ENCODE measurements at places on chromosomes 1 and 21. TPM values are rescaled to one million over a fixed set of nuclear protein-coding genes. Genes with fewer than 3 reads are reported as not detected.
A peak's percentile ranks its signal among the peaks of the same experiment; 100 is the strongest.

GRCh38 chr1:223129229-223129901 lies 13.7 kb downstream of the TLR5 start:
- H3K36me3 ChIP-seq, result no peaks in the 10 kb centered on the region
- peaks cover 9% of the 10 kb centered on the region for H3K4me1 ChIP-seq
- DNase-seq, result no peak
- H3K27me3 ChIP-seq, result peaks cover 16% of the 10 kb centered on the region

Gene IVL
- total RNA-seq, result not detected

DNA sequence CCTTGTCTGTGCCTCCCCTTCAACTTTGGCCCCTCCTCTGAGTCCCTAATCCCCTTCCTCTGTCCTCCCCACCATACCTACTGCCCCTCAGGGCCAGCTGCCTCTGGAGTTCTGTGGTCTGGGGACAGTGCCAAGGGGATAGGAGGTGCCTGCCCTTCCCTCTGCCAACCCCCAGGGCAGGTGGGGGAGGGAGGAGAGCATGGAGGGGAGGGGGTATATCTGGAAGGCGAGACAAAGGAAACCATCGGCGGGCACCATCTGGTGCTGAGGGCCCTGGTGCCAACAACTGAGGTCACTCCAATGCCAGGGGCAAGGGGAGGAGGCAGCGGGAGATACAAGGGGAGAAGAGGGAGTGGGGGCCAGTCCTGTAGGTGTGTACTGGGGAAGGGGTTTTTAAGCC lies 9.6 kb downstream of the RAB25 start:
- no peak overlapping the region for H3K4me3 ChIP-seq
- H3K36me3 ChIP-seq, result no peaks in the 10 kb centered on the region
- H3K4me1 ChIP-seq, result peaks cover 1% of the 10 kb centered on the region
- H3K27me3 ChIP-seq, result no peaks in the 10 kb centered on the region
- no peak for DNase-seq
- H3K27ac ChIP-seq, result peak overlapping the region; percentile 36

- peaks cover 19% of the 10 kb centered on the region for H3K4me1 ChIP-seq
- H3K36me3 ChIP-seq, result no peaks in the 10 kb centered on the region
- no peak overlapping the region for H3K4me3 ChIP-seq
- H3K27ac ChIP-seq, result peak overlapping the region; percentile 98
Observed at GRCh38 chr1:8155528-8156186, 129.5 kb upstream of the ERRFI1 start.

Gene KMO
- 1.8 TPM for total RNA-seq

Gene GBP6
- total RNA-seq, result not detected

GRCh38 chr1:216702170-216702569 lies 21.1 kb downstream of the ESRRG start:
- H3K4me1 ChIP-seq, result no peaks in the 10 kb centered on the region
- no peaks in the 10 kb centered on the region for H3K27me3 ChIP-seq
- no peaks in the 10 kb centered on the region for H3K36me3 ChIP-seq
- no peak overlapping the region for H3K4me3 ChIP-seq
- no peak for DNase-seq

GRCh38 chr1:200379940-200380588 lies 29.8 kb downstream of the ZNF281 start:
- H3K27ac ChIP-seq, result peak overlapping the region; percentile 75
- no peak overlapping the region for H3K4me3 ChIP-seq
- no peaks in the 10 kb centered on the region for H3K36me3 ChIP-seq
- no peak for DNase-seq
- H3K27me3 ChIP-seq, result no peaks in the 10 kb centered on the region

Gene CNKSR1
- 13.7 TPM for total RNA-seq

Gene TESK2
- 3.3 TPM for total RNA-seq

GRCh38 chr1:166350490-166350889 lies 183.7 kb upstream of the FAM78B start:
- DNase-seq, result no peak
- H3K4me3 ChIP-seq, result no peak overlapping the region
- no peak overlapping the region for H3K27ac ChIP-seq
- H3K36me3 ChIP-seq, result no peaks in the 10 kb centered on the region

Gene KRTAP19-3
- total RNA-seq, result not detected

Gene PPP1R12B
- total RNA-seq, result 13.1 TPM

Gene DIRAS3
- not detected for total RNA-seq

Gene WDR64
- not detected for total RNA-seq

GRCh38 chr1:153612755-153613331 lies at the start of gene S100A16:
S100A16 (minus strand) TSS chr1:153613137; CDS start chr1:153608151, 4,986 bp downstream.
- H3K27ac ChIP-seq, result peak within 1 kb of the TSS; percentile 87
- peak within 1 kb of the TSS; percentile 52 for H3K4me3 ChIP-seq
- DNase-seq, result no peak
- H3K4me1 ChIP-seq, result peaks cover 47% of the 10 kb centered on the region
- H3K27me3 ChIP-seq, result no peaks in the 10 kb centered on the region
